ENCODE measurements at places on chromosomes 7 and 10.

DNA sequence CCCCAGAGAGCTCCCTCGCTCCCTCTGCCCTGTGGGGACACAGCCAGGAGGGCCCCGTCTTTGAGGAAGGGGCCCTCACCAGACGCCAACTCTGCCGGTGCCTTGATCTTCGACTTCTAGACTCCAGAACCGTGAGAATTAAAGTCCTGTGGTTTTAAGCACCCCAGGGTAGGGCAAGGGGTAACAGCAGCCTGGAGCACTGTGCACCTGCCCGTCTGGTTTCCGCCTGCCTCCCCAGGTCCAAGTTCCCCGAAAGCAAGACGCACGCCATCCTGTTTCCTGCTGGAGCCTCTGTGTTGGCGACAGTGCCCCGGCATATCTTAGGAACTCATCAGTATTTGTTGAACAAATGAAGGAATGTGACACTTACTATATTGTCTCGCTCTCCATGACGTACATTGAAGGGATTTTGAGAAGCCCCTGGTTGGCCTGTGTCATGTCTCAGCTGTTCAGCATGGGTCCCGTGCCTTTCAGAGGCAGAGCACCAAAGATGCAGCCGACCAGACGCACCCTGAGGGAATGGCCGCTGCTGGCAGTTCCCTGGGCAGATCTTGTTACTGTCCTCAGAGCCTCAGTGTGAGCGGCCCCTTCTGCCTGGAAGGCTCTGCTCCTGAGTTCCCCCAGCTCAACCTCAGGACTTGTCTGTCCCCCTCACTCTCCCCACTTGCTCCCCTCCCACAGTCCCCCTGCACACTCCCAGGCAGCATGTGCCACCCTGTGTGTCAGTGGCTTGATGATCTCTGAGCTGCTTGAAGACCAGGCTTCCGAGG lies 226.2 kb downstream of the TCERG1L start:
- no peak for DNase-seq

- DNase-seq = no peak
Observed at GRCh38 chr10:87752566-87752965, 65.5 kb downstream of the ATAD1 start.

DNA sequence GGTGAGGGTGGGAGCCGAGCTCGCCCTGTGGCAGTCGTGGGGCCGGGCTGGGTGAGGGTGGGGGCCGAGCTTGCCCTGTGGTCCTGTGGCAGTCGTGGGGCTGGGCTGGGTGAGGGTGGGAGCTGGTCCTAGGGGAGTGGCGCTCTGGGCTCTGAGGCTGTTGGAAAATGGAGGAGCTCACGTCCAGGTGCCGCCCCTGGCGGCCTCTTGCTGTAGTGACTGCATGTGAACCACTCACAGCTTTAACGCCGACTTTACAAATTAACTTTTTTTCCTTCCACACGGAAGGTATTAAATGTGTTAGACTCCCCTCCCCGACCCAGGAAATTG lies 312.6 kb downstream of the WDR37 start:
- peak; percentile 58 for DNase-seq

DNA sequence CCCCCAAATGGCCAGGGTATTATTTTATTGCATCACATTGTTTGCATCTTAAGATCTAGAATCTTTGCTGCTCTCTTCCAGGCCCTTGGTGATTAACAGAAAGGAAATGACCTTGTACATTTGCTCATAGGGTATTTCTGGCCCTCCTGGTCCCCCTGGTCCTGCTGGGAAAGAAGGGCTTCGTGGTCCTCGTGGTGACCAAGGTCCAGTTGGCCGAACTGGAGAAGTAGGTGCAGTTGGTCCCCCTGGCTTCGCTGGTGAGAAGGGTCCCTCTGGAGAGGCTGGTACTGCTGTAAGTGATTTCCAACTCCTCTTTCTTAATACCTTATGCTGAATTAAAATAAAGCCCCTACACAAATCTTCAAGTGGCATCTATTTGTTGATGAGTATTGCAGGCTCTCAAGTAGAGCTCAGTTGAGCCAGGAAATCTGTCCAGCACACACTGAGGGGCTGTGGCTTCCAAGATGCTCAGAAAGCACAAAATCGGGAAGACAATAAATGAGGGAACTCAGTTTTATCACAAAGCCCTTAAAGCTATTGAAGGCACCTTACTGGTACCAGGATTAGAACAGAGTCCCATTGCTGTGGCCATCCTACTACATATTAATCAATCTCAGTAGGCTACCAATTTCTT lies 28.2 kb downstream of the COL1A2 start:
- no peak for DNase-seq

DNA sequence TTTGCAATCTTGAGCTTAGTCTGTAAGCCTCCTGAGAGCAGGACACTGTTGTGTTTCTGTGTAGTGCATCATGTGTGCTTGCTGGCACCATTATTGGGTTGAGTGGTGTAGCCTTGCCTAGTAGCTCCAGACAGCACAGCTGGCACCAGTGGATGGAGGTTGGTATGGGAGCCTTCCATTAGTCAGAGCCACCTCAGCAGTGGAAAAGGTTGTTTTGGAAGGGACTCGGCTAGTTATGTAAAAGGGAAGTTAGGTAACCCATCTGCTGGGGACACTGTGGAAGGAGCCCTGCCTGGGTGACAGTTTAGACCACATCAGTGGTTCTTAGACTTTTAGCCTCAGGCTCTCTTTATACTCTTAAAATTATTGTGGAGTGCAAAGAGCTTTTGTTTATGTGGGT lies 16.3 kb downstream of the MINDY4 start:
- no peak for DNase-seq

DNA sequence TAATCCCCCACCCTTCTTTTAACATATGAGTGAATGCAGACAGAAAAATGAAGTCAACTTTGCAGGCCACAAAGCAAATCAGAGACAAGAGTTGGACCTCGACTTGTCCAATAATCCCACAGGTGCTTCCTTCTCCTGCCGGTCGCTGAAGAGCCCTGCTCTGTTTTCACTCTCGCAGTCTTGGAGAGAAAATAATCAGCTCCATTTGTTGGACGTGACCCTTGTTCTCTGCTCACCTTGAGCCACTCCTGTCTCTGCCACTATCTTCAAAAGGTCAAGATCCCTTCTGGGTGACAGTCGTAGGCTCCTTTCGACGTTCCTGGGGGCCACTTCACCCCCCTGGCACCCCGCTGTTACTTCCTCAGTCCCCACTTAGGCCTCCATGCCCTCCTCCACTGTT lies 2.8 kb upstream of the KLF6 start:
- DNase-seq = no peak

DNA sequence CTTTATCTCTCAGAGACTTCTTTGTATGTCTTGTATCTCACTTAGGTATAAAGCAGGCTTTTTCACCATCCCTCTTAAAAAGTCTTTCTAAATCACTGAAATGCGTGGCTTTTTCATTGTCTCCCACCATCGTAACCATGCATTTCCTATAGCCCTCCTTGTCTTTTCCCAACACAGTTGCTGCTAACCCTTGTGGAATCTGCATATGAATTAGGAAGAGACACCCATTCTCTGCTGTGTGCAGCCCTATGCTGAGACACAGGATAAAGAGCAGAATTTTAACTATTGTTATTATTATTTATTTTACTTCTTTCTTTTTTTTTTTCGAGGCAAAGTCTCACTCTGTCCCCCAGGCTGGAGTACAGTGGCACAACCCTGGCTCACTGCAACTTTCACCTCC lies 804.3 kb upstream of the COBL start:
- no peak for DNase-seq

GRCh38 chr10:16436367-16436757 lies 448 bp upstream of the PTER start:
- no peak for DNase-seq

- no peak for DNase-seq
Observed at GRCh38 chr7:99562114-99562784, 3.8 kb downstream of the ZNF655 start.

DNA sequence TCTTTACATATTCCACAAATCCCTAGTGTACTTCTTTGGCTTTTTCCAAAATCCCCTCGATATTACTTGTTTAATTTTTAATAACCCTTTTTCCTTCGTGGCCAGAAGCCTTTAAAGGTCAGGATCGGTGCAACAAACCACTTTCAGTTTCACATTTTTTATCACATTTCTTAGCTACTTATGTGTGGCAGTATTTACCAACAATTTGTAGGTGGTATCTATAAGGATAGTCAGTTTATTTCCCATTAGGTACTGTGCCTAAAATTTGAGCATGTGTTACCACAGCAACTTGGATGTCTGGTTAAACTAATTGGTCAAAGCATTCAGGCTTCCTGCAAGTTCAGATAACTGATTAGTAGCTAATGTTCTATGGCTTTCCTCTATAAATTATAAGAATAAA lies 104.9 kb downstream of the CDK14 start:
- no peak for DNase-seq

DNA sequence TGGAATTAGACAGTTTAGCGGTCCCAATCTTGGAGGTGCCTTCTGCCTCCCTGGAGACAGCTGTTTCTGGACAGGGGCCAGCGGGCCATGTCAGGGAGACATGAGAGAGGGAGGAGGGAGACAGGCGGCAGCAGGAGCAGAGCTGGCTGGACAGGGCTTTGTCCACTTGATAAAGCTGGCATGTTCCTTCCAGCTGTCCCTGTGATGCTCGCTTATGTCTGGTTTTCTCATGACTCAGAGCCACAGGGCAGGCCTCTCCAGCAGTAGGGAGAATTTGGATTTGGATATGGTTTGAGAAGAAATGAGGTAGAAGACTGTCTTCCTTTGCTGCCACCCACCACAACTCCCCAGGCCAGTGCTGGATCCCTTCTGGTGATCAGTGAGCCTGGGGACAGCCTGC lies 51.7 kb upstream of the SORCS3 start:
- no peak for DNase-seq

GRCh38 chr10:33126742-33127141 lies 168.7 kb upstream of the ITGB1 start:
- no peak for DNase-seq

GRCh38 chr10:44470784-44471183 lies 85.9 kb upstream of the CXCL12 start:
- DNase-seq = no peak

DNA sequence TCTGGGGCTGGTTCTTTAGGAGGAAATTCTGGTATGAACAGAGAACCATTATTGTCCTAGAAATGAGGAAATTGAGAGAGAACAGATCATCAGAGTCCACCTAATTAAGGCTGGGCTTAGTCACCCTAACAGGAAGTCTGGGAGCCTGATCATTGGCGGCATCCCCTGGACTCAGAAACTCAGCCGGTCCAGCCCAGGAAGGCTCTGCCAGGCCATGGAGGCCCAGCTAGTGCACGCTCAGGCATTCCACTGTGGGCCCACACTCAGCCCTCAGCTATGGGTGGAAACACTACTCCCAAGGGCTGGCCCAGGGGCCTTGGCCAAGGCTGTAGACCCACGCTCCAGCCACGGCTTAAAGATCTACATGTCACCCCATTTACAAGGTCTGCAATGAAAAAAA lies 109.2 kb downstream of the PTPN20 start:
- no peak for DNase-seq

GRCh38 chr7:129613016-129613337 lies 1.5 kb downstream of the NRF1 start:
- no peak for DNase-seq

DNA sequence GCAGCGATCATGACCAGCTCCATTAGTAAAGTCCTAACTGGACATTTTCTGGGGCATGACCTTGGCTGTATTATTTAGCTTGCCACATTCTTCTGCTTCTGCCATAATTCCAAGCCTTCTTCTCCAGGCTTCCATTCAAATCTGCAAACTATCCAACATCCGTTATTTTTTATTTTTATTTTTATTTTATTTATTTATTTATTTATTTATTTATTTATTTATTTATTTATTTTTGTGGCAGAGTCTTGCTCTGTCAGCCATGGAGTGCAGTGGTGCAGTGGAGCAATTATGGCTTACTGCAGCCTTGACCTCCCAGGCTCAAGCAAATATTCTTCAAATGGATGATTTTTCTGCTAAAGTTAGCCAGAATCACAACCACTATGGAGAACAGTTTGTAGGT lies 187.2 kb upstream of the CDK1 start:
- no peak for DNase-seq

DNA sequence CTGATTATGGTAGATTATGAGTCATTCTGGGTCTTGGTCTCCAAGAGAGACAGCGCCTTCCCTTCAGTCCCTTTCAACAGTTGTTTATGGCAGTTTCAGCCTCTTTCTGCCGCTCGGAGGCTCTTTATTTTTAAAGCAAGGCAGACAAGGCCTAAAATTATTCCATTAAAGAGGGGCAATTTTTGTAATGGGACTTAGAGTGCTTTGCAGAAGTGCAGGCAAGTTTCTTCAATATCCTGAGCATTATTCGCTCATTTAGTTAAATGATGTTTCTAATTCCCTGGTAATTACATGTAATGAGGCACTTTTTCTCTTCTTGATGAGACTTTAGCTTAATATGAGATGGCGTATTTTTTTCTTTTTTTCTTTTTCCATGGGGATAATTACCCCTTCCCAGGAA lies 33.6 kb downstream of the BUB3 start:
- DNase-seq = no peak

- DNase-seq = no peak
Observed at GRCh38 chr10:73262105-73262730, 9.8 kb upstream of the MRPS16 start.

GRCh38 chr10:8913720-8914119 lies 859.2 kb downstream of the GATA3 start:
- DNase-seq = no peak

- DNase-seq = no peak
Observed at GRCh38 chr10:9913876-9914514, 1103.7 kb upstream of the CELF2 start.

DNA sequence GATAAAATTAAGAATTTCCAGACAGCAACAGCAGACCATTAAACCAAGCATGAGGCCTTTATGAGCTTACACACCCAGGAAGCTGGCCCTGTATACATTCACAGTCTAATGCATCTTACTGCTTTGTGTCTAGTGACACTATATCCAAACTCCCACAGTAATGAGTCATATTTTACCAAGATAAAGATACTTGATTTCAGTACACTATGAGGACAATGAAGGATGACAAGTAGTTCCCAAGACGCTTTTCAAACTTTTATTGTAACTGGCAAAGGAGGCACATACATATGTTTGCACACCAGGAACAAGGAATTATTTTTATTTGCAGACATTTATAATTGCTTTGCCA lies 148.0 kb downstream of the TSPAN12 start:
- DNase-seq = no peak

GRCh38 chr7:76020031-76020714 lies 25.8 kb upstream of the TMEM120A start:
- DNase-seq = peak; percentile 71

GRCh38 chr10:35503578-35503977 lies 101.6 kb upstream of the GJD4 start:
- DNase-seq = no peak

DNA sequence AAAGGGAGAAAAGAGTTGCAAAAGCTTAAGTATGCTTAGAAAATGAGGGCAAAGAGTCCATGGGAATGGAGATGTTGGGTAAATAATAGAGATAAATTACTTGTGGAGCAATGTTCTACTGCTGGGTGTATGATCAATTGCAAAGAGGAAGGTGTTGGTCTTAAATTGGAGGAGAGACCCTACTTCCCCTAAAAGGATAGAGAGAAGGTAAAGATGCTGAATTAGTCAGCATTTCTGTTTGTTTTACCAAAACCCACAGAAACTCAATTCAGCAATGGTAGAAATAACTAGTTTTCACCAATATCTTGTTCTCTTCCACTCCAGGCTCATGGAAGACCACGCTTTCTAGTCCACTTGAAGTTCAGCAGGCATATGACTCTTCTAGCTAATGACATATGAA lies 32.1 kb downstream of the ASB4 start:
- DNase-seq = no peak

- DNase-seq = no peak
Observed at GRCh38 chr7:93218997-93219827, 7.1 kb downstream of the HEPACAM2 start.

GRCh38 chr10:67925449-67926005 lies 41.1 kb downstream of the SIRT1 start:
- no peak for DNase-seq
